Activated CD4-positive, CD25-positive, alpha-beta regulatory T cell (primary cell): ENCODE measurements at places on chromosomes 2 and 18.

GRCh38 chr18:63979409-63979920 lies 9.6 kb downstream of the SERPINB8 start:
- no peak for DNase-seq

DNA sequence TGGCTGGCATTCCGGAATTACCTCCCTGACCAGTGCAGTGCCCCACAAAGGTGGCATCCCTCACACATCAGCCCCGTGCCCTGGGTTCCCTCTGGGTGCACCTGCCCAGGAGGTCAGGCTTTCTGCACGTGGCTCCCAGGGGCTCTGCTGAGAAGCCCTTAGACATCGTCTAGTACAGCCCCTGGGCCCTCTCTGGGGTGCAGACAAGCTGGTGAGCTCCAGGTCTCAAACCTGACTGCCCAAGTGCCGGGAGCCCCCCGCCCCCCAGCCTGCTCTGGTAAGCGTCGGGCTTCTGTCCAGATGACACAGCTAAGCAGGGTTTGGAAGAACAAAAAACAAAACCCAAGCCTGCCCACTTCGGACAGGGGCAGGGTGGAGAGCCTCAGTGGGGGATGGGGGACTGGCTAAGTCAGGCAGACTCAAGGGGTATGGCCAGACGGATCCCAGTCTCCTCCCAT lies 20.2 kb downstream of the TWIST2 start:
- no peak for DNase-seq

DNA sequence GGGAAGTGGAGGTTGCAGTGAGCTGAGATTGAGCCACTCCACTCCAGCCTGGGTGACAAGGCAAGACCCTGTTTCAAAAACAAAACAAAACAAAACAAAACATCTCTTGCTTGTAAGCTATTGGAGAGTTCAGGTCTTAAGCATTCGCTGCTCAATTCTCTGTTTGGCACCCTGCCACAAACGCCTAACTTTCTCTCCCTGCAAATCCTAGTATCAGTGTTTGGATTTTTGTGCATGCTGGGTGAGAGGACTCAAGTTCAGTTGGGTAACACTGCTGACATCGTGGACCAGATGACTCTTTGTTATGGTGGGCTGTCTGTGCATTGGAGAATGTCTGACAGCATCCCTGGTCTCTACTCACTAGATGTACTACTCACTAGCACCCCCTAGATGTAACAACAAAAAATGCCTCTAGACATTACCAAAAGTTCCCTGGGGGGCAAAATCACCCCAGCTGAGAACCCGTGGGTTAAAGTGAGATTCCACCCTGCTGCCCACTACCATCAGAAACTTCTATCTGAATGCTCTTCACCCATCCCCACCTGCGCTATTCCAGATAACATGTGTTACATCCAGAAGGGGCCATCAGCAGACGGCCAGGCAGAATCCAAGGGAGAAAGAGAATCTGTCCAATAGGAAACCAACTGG lies 50.9 kb downstream of the CACNB4 start:
- DNase-seq, result no peak

DNA sequence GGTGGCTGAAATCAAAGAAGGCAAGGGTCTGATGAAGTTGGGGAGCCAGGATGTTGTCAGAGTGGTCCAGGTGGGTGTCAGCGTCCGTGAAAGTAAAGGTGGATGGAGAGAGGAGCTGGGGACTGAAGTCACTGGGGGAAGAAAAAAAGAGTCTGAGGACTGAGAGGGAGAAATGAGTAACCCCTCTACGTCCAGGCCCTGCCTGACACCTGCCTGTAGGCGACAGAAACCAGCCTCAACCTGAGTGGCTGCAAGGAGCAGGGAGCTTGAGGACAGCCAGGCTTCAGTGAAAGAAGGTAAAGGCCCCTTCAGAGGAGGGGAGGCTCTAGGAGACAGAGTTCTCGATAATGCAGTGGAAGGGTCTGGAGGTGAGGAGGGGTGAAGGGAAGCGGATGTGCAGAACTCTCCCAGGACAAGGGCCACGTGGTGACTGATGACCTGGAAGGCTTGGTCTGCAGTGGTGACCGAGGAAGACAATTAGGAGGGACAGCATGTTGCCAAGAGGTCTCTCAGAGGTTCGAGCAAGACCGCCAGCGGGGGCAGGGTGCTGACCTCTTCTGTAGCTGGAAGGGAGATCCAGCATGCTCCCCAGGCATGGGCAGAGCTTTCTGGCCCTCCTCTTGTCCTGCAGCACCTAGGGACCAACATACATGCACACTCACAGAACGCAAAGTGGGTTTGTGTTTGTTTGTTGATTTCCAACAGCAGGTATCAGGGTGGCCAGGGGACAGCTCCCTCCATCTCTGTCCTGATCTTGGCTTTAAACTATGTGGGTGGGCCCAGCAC lies 86.6 kb upstream of the TMEM247 start:
- DNase-seq, result no peak

DNA sequence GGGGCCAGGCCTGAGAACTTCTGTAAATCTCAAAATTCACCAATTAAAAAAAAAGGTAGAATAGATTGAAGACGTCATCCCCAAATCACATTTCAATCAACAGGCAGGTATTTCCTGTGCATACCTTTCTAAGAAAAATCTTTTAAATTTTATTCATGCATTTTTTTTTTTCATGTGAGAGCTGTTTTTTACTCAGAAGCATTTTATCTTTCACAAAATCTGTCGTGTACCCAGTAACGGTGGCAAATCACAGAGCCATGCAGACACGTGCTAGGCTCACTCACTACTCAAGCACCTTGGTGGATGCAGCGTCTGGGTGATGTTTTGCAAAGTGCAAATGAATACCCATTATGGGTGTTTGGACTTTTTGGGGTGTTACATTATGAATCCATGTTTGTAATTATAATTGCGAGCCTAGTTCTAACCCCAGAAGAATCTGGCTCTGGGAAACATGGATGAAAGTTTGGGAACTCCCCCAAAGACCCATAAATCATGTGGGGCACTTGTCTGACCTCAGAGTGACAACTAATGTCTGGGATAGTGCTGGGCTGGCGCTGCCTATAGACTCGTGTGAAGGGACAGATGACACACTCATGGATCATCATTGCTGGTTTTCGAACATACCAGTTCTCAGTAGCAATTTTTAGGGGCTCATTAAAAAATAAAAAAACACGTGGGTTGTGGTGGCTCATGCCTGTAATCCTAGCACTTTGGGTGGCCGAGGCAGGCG lies 335.2 kb downstream of the LPIN1 start:
- peak; percentile 4 for DNase-seq

GRCh38 chr2:39308778-39309177 lies 65.0 kb upstream of the CDKL4 start:
- DNase-seq, result no peak

GRCh38 chr2:141515931-141516330 lies 614.9 kb downstream of the LRP1B start:
- no peak for DNase-seq

- DNase-seq, result no peak
These were observed 3.5 kb downstream of the MEIS1 start for GRCh38 chr2:66438498-66438833.

DNA sequence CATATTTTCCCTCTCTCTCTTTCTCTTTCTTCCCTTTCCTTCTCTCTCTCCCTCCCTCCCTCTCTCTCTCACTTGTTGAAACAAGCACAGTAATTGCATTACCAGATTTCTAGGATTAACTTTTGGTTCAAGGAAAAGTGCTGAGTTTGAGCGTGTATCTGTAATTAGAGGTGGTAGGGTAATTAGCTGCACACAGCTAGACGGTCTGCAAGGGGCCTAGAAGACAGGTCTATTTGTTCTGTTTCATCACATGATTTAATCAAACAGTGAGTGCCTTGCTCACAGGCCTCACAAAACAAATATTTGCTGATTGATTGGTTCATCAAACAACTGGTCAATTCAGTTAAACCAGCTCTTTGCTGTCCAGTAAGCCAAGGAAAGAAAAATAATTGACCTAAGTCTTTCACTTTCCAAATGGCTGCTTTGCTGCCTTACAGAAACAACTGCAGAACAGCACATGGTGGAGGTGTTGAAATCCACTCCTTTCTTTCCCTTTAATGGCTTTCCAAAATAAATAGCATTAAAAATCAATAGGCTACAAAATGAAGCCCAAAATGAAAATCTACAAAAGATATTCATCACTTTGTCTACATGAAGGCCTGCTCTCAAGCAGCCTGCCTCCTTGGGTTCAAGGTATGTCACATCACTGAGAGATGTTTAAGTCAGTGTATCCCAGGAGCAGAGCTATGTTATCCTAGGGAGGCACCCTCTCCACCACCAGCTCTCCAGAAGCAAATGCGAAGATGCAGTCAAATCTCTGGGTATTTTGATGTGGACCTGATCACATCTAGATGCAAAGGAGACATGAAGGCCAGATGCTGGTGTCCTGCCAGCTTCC lies 264.4 kb upstream of the SIX2 start:
- DNase-seq, result no peak

GRCh38 chr2:42823744-42824453 lies 31.5 kb upstream of the HAAO start:
- no peak for DNase-seq

GRCh38 chr2:204909791-204910190 lies 364.5 kb downstream of the PARD3B start:
- no peak for DNase-seq

- no peak for DNase-seq
These were observed 632 bp upstream of the ACVR1 start for GRCh38 chr2:157876786-157877138.

DNA sequence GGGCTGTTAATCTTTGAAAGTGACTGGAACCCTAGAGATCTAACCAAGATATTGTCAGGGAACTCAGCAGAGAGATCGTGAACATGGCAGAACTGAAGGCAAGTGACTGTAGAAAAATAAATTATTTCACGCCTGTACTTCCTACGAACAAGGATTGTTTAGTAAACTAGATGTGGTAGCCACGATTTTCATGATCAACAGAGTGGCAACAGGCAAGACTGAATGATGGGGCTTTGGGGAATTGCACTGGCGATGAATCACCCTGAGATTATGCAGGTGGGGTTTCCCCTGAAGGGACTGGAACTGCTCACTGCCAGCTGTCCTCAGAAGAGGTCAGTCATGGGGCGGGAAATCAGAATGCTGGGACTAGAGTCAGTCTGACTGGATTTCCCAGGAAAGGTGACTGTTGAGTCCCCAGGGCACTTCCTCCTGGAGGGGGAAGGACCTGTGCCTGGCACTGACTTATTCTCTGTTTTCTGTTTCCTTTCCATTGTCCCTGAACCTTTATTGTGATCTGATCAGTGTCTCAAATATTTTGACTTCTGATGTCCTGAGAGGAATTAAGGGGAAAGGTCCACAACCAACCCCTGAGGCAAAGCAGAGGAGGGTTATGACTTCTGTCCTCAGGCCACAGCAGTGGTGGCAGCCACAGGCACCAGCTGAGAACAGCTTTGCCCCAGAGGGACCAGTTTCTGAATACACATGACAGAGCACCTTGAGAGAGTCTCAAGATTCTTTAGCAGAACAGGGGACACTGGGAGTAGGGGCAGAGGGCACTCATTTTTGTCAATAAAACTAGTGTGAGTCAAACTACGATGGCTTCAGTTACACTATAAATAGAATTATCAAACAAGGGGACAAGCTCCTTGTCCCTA lies 70.0 kb downstream of the NAB1 start:
- DNase-seq, result peak; percentile 32

DNA sequence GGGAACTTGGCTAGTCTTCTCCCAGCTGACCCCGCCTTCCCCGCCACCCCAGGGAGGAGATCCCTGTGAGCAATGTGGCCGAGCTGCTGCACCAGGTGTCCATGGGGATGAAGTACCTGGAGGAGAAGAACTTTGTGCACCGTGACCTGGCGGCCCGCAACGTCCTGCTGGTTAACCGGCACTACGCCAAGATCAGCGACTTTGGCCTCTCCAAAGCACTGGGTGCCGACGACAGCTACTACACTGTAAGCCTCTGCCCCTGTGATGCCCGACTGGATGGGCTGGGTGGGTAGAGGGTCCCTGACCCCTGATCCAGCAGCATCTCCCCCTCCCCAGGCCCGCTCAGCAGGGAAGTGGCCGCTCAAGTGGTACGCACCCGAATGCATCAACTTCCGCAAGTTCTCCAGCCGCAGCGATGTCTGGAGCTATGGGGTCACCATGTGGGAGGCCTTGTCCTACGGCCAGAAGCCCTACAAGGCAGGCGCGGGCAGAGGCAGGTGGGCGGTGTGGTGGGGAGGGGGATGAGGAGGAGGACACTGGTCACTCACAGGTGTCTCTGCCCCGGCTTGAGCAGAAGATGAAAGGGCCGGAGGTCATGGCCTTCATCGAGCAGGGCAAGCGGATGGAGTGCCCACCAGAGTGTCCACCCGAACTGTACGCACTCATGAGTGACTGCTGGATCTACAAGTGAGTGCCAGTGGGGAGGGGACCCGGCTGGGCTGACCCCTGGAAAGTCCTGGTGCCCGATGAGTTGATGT lies 24.2 kb downstream of the ZAP70 start:
- DNase-seq, result no peak

DNA sequence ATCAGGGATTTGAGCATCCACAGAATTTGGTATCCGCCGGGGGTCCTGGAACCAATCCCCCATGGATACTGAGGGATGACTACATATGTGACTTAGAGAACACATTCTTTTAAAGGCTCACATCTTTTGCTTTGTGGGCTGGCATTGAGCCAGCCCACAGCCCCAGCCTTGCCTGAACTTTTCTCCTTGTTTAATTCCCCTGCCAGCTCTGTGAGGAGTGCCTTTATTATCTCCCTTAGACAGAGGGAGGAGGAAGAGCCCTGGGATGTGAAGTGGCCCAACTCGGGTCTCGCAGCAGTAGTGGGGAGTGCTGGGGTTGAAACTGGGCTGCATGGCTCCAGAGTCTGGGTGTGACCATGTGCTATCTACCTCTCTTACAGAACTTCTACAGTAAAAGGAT lies 7.6 kb downstream of the TTC39C start:
- DNase-seq, result no peak

DNA sequence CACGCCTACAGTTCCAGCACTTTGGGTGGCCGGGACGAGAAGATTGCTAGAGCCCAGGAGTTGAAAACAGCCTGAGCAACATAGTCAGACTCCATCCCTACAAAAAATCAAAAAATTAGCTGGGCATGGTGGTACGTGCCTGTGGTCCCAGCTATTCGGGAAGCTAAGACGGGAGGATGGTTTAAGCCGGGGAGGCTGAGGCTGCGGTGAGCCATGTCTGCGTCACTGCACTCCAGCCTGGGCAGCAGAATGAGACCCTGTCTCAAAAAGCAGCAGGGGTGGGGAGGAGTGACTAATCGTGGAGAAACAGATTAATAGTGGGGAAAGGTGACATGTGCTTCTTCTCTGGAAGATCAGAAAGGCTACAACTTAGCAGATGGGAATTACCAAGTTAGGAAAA lies 58.1 kb upstream of the GPC1 start:
- no peak for DNase-seq

DNA sequence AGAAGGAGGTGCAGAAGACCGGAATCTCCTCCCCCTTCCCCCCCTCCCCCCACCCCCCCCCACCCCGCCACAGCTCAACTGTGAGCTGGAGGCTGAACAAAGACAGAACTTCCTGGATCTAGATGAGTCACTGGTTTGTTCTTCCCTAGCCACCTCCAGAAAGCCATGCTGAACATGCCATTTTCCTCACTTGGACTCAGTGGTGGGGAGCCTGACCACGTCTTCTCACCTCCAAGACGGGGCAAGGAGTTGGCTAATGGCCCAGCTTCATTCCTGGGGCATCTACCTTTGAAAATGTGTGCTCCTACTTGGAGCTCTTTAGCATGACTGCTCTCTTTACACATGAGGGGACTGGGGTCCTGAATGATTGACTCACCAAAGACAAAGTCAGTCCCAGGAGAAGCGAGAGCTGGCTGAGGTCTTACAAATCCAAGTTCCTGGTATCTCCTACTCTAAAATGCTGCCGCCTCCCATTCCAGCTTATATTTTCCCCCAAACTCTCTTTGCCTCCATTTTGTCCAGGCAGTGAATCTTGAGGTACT lies 22.6 kb upstream of the FZD5 start:
- DNase-seq, result no peak
